ENCODE measurements at places on chromosomes 12 and 14.

- DNase-seq, result no peak
Measured at GRCh38 chr12:118840399-118840798, 140.9 kb upstream of the SRRM4 start.

- DNase-seq, result no peak
Measured at GRCh38 chr14:30403791-30404190, 155.2 kb upstream of the G2E3 start.

DNA sequence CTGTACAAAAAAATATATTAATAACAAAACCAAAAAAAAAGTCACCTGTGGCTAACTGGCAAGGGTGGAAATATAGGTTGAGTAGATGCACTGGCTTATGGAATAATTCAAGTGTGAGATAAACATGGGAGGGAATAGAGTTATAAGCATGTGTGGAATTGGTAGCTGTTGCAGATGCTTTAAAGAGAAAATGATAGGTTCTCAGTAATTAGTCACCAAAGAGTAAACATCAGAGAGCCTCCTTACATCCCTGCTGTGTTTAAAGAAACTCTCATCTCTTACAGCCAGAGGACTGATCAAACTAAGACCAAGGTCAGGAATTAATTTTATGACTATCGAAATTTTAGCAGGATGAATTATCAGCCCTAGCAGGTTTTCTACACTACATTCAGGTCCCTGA is 70.5 kb downstream of the EGLN3 start:
- no peak for DNase-seq

DNA sequence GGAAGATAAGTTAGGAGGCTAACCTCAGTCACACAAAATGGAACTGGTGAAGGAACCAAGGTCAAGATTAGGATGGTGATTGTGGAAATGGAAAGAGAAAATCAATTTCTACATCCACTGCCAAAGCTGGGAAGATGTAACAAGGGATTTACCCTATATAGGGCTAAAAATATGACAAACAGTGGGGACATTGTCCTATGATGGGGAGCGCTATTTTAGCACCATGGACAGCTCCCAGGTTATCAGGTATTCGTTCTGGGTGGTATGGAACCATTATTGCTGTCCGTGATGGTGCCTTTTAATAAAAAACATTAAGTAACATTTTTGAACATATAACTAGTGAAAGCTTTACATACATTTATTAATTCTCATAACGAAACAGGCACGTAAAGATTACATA is 124.0 kb downstream of the NDUFA12 start:
- DNase-seq, result no peak

GRCh38 chr12:101527682-101528081 is 52.5 kb downstream of the SPIC start:
- DNase-seq, result no peak

DNA sequence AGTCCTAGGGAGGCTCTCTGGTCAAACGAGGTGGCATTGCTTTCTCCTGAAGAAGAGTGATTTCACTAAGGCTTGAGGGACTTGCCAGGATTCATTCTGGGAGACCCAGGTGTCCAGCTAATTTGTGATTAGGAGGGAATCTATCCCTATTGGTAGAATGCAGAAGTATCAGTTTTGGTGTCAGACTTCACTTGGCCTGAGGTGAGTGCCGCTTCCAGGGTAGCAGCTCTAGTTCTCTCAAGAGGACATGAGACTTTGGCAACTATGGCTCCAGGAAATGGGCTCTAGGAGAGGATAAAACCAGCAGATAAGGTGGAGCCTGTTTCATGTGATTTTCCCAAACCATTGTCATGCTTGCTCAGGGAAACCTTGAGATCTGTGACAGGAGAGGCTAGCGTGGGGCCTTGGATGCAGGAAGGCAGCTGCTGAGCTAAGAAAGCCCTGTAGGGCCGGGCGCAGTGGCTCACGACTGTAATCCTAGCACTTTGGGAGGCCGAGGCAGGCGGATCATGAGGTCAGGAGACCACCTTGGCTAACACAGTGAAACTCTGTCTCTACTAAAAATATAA is 11.6 kb upstream of the TMEM117 start:
- DNase-seq, result no peak

- DNase-seq, result no peak
Measured at GRCh38 chr12:6384499-6385436, 806 bp downstream of the LTBR start.

DNA sequence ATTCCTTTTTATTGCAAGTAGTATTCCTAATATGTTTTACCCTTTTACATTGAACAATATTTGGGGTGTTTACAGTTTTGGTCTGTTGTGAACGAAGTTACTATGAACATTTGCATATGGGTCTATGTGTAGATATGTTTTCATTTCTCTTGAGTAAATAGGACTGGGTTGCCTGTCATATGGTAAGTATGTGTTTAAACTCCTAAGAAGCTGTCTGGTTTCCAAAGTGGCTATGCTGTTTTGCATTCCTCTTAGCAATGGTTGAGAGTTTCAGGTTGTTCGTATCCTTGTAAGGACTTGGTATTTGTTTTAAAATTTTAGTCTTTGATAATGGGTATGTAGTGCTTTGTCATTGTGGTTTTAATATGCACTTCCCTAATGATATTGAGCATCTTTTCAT is 6.3 kb downstream of the METAP2 start:
- DNase-seq, result no peak

DNA sequence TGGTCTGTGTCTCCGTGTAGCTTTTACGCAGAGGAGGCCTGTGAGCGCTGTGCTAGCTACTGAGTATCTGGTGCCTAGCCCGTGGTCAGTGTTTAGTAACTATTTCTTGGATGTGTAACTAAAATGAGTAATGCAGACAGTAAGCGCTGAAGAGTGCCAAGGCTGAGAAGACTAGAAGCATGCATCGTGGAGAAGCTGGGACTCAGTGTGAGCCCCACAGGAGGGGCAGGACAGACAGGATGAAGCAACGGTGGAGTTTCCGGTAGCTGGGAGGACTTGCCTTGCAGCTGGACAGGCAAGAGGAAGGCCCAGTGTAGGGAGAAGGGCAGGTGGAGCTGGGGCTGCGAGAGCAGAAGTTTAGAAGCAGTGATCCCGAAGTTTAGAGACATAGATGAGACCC is 233.4 kb upstream of the FKBP4 start:
- no peak for DNase-seq

- DNase-seq, result no peak
Measured at GRCh38 chr14:104602933-104603325, 1.6 kb downstream of the TMEM179 start.

- DNase-seq, result no peak
Measured at GRCh38 chr14:57058319-57058718, 210.4 kb downstream of the EXOC5 start.

GRCh38 chr14:27528328-27528727 is 930.5 kb upstream of the NOVA1 start:
- no peak for DNase-seq

- no peak for DNase-seq
Measured at GRCh38 chr12:127909041-127909440, 357.9 kb upstream of the TMEM132C start.

- DNase-seq, result no peak
Measured at GRCh38 chr12:110849748-110850403, 3.1 kb downstream of the CCDC63 start.

DNA sequence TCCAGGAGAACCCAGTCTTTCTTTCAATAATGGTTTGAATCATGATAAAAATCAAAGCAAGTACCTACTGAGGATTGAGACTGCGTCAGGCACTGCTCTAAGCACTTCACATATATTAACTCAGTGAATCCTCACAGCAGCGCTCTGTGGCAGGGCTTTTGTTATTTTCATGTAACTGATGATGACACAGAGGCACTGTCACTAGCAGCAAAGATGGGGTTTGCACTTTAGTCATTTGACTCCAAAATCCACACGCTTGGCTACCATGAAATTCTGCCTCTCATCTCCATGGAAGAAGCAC is 98.8 kb upstream of the GSC start:
- no peak for DNase-seq

GRCh38 chr14:76958980-76959710 is 69.4 kb downstream of the IRF2BPL start:
- DNase-seq, result peak; percentile 66

- DNase-seq, result no peak
Measured at GRCh38 chr14:76867516-76868453, 41.6 kb downstream of the LRRC74A start.

DNA sequence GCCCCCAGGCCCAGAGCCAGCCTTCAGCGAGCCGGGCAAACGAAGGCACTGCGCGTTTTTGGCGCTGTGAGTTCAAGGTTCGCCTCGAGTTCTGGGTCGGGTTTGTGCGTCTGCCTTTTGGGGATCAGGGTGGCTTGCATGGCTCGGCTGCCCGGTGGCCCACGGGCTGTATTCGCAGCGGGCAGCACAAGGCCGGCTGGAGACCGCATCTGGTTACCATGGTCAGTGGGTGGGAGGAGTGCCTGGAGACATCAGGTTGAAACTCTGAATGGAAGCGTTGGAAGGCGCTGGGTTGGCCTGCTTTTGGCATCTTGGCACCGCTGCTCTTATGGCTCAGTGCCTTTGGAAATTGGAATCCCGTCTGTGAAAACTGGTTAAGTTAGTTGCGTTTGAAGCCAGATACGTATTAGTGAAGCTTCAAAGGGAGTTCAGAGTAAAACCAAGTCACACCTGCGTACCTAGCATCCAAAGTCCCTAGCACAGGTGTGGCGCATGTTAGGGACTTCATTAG is 50.9 kb downstream of the SNAPC1 start:
- DNase-seq, result no peak

DNA sequence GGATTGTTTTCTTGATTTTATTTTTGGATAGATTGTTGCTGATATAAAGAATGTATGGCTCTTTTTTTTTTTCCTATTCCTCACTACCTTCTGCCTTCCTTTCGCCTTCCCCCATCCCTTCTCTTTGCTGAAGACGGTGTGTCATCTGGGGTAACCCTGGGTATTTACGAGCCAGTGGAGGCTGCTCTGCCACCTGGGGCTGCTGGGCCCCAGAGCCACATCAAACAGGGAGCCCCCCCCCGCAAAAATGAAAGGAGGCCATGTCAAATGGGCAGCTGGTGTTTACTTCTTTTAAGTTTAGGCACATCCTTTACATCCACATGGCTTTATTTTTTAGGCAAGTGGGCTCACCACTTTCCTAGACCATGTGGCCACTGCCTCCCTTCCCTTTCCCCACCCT is 25.4 kb downstream of the CHST11 start:
- no peak for DNase-seq

DNA sequence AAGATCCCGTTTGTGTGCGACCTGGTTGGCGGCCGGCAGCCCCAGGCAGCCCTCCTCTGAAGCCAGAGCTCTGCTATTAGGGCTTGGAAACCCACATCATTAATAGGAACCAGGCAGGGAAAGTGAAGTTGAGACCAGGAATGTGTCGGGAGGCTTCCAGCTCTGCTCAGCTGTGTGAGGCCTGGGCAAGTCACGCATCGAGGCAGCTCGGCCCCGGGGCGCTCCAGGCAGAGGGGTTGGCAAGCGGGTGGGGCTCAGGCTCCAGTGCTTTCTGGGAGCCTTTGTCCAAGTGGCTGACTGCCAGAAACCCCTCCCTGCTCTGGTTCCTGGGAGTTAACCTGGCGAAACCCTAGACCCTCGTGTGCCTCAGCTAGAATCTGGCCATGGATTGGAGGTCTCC is 1151.7 kb downstream of the VRK1 start:
- no peak for DNase-seq

DNA sequence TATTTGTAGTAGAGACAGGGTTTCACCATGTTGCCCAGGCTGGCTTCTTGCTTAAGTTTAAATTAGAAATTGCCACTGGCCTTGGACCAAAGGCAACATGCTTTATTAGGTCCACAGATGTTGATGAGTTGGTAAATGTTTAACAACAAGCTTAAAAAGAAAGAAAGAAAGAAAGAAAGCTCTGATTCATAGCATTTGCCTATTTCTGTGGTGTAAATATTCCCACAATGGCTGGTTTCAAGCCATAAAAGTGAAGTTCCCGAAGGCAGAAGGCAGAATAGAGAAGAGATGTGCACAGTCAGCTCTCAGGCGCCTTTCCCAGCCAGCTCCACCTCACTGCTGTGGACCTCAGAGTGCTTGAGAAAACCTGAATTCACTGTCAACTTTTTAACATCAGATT is 26.4 kb downstream of the KCNK13 start:
- DNase-seq, result no peak

GRCh38 chr12:103687253-103687652 is 100.2 kb downstream of the STAB2 start:
- no peak for DNase-seq

- DNase-seq, result no peak
Measured at GRCh38 chr12:130049666-130050065, 112.6 kb upstream of the FZD10 start.

GRCh38 chr14:61839507-61839906 is 77.3 kb downstream of the SNAPC1 start:
- DNase-seq, result no peak

DNA sequence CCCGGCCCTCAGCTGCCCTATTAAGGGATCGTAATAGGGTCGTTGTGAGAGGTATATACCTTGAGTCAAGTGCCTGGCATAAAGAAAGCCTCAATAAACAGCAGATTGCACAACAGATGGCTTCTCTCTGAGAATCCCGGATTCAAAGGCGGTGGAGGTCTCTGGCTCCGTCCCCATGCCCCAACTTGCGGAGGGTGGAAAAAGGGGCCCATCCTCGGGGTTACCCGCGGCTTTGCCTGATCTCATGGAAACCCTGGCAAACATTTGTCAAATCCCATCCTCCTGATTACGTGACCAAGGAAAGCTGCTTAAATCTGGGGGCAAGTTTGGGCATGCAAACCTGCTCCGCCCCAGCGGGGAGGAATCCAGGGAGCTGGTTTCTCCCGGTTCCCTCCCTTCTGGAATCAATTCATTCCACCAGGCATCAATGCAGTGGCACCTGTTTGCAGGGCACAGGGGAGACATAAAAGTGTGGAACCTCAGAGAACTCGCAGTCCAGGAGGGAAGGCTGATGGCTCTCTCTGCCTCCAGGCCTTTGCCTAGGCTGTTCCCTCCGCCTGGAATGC is 12.3 kb downstream of the TRPV4 start:
- DNase-seq, result no peak

- DNase-seq, result no peak
Measured at GRCh38 chr12:114478865-114479264, 72.9 kb upstream of the TBX5 start.

- DNase-seq, result no peak
Measured at GRCh38 chr12:113214895-113215400, 6.3 kb upstream of the TPCN1 start.

DNA sequence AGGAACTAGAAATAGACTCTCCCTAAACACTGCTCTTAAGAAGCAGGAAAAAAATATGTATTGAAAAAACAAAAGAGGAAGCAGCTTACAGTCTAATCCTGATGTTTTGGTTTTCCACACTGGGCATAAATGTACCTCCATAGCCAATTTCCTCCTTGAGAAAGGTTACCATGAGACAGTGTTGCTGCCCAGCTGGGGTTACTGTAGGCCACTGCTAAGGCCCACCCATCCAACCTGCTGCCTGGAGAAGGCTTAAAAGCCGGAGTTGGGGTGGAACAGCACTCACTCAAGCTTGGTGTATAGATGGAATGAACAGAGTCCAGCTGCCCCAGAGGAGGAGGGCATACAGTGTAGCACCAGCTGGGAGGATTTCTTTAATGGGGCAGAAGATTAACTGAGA is 41.1 kb downstream of the ERG28 start:
- no peak for DNase-seq

GRCh38 chr14:87869619-87870583 is 123.1 kb downstream of the GALC start:
- DNase-seq, result no peak

- DNase-seq, result peak; percentile 28
Measured at GRCh38 chr12:123445388-123446332, 9.2 kb upstream of the RILPL2 start.
